HFFc6 (cell line): ENCODE measurements at places on chromosomes 11 and 22. TPM values are rescaled to one million over a fixed set of nuclear protein-coding genes. Genes with fewer than 3 reads are reported as not detected.

GRCh38 chr11:100752371-100753171 lies 65.5 kb downstream of the ARHGAP42 start:
- DNase-seq: no peak

GRCh38 chr11:39817241-39817640 lies 1642.2 kb downstream of the LRRC4C start:
- no peak for DNase-seq

Gene FOXRED1
- 10.4 to 14.9 TPM (median 14.8 TPM) in 3 replicates for total RNA-seq

GRCh38 chr11:61690706-61691379 lies 10.7 kb downstream of the DAGLA start:
- DNase-seq: no peak

Gene MYRF
- 0.15 to 0.67 TPM (median 0.24 TPM) in 3 replicates for total RNA-seq

DNA sequence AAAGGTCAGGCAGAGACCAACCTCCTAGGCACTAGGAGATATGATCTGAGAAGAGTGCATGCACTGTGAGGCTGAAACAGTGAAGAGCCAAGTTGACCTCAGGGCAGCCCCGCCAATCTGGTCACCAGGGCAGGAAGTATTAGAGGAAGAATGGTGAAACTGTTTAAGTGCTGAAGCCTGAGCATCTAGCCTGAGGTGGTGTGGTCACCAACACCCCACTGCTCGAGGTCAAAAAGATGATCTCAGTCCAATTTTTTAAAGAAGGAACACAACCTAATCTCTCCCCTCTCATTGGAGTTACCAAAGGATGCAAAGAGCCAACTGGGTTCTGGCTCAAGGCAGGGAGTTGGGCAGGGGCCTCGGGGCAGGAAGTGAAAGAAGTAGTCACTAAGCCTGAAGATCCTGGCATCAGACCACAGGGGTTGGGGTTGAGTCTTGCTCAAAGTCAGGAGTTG lies 4.0 kb downstream of the APBB1 start:
- no peak for DNase-seq

- no peak for DNase-seq
These were observed 24.6 kb downstream of the TRAF6 start for GRCh38 chr11:36485298-36486002.

Gene OSBP2
- 0.08 to 0.28 TPM (median 0.23 TPM) in 3 replicates for total RNA-seq

GRCh38 chr11:112661571-112661970 lies 299.6 kb upstream of the NCAM1 start:
- DNase-seq: no peak

GRCh38 chr11:134276396-134277182 lies 410 bp downstream of the GLB1L3 start:
- no peak for DNase-seq

DNA sequence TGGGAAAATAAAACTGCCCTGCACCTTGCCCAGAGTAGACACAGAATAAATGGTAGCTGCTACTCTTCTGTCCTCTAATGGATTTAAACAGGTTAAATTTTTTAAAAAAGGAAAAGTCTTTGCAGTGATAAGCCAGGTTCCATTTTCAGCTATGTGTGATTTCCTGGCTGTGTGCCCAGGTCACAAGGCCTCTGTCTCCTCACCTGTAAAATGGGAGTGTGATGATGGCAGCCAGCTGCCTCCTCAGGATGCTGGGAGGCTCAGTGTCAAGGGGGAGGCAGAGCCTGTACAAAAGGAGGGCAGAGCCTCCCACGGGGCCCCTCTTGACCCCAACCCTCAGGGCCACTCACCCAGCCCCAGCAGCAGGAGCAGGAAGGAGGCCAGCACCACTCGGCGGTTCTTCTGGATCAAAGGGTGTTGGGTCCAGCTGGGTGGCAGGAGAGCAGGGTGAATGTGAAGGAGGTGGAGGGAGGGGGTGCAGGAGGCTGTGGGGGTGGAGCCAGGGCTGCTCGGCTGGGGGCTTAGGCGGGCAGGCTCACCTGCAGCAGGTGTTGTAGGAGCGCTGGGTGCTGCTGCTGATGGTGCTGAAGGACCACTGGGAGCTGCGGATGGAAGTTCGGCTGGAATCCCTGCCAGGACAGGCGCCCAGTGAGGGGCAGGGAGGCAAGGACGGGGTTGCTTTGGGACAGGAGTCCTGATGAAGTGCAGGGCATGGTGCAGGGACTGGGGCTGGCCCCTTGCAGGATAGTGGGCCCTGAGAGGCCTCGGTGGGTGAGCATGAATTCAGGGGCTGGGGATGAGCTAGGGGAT lies 1.9 kb downstream of the TMEM134 start:
- DNase-seq: no peak

Gene CHRDL2
- total RNA-seq: not detected in 3 replicates
